ENCODE measurements at places on chromosomes 4 and X. TPM values are rescaled to one million over a fixed set of nuclear protein-coding genes. Genes with fewer than 3 reads are reported as not detected.

The ERCC6L gene
- not detected for total RNA-seq

The SEPSECS gene
- 4.7 TPM for total RNA-seq

The CLDN22 gene
- not detected for total RNA-seq

The BTK gene
- 7.7 TPM for total RNA-seq

The REELD1 gene
- total RNA-seq: 0.24 TPM

The CLNK gene
- not detected for total RNA-seq

The PRDX4 gene
- 140 TPM for total RNA-seq

The CXorf49 gene
- not detected for total RNA-seq

GRCh38 chr4:18033111-18034085, 11.8 kb upstream of the LCORL start:
- DNase-seq: no peak

GRCh38 chr4:797066-797465, 28.9 kb downstream of the CPLX1 start:
- no peak for DNase-seq

DNA sequence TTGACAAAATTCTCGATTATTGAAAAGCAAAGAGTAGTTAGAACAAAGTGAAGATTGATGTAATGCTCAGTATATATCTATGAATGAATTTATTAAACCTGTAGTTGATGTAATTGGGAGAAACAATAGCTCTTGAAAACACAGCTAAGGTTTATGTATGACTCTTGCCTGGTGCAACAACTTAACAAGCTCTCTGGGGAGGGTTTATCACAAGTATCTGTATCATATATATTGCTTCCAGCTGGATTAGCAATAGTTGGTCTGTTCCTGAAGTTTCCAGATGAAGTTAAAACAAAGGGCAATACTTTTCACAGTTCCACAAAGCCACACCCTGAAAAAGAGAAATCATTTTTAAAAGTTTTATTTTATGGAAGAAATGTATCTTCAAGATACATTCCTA, 91.4 kb downstream of the ARSJ start:
- no peak for DNase-seq

DNA sequence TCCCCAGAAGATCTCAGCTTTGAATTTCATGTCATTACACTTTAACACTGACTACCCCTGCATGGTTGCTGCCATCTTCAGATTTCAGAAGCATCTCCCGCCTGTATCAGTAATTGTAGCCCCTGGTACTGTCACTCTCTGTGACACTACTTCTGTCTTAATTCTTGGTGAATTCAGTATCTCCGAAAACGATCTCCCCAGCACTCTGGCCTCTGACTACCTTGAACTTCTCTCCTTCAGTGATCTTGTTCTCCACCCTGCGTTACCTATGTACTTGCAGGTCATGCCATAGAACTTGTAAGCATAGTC, 53.8 kb upstream of the ABCG2 start:
- no peak for DNase-seq

DNA sequence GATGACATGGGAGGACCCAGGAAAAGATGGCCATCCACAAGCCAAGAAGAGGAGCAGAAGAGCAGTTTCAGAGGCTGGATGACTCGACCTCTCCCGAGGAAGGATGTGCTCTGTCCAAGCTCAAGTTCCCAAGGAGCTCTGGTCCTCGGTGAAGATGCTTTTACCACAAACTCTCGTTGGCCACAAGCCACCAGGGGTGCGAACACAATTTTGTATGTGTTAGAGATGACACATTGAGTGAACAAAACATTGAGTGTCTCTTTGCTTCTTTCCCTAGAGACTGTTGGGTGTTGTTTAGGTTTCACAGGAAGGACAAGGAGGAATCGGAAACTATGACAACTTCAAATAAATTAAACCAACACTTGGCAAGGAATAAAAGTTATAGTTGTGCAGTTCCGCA, 26.3 kb downstream of the FGFBP1 start:
- DNase-seq: no peak

- DNase-seq: no peak
Measured at GRCh38 chr4:128528793-128529553, 241.4 kb upstream of the PGRMC2 start.

- no peak for DNase-seq
Measured at GRCh38 chr4:55763996-55764395, 55.6 kb upstream of the EXOC1L start.

DNA sequence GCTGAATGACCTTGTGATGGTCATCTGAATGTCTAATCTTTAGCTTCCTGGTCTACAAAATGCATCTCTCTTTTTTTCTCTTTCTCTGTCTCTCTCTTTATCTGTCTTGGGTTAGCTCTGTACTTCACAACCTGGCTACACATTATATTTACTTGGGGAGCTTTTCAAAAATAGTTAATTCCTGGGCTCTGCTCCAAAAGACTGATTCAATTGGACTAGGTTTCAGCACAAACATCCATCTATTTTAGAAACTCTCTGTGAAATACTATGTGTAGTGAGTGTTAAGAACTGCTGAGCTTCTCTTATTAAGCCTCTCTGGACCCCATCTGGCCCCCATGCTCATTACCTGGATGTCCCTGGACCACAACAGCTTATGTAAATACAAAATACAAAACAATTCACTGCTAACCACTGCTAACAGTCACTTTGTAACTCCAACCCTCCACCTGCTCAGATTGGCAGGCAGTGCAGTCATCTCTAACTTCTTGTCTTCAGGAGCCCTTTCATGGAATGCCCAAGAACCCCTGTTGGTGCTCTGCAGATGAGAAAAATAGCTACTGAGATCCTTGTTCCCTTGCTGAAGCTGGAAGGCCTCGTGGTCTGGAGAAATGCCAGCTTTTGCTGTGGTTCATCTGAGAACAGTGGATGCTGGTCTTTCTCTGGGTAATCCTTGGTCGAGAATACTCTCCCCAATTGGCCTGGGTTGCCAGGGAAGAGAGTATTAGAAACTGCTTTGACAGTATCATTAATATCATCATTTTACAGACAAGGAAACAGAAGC, 14.8 kb upstream of the BOD1L1 start:
- DNase-seq: no peak
